ENCODE measurements at places on chromosomes 5 and 9. TPM values are rescaled to one million over a fixed set of nuclear protein-coding genes. Genes with fewer than 3 reads are reported as not detected.
A peak's percentile ranks its signal among the peaks of the same experiment; 100 is the strongest.

- no peak for DNase-seq
These were observed 6.6 kb downstream of the CDC14B start for GRCh38 chr9:96612966-96613589.

C6 gene
- not detected for total RNA-seq

- no peak for DNase-seq
These were observed 23.9 kb downstream of the MLLT3 start for GRCh38 chr9:20598367-20598766.

- peak; percentile 83 for DNase-seq
These were observed 67.1 kb downstream of the KLF4 start for GRCh38 chr9:107422189-107423185.

DNA sequence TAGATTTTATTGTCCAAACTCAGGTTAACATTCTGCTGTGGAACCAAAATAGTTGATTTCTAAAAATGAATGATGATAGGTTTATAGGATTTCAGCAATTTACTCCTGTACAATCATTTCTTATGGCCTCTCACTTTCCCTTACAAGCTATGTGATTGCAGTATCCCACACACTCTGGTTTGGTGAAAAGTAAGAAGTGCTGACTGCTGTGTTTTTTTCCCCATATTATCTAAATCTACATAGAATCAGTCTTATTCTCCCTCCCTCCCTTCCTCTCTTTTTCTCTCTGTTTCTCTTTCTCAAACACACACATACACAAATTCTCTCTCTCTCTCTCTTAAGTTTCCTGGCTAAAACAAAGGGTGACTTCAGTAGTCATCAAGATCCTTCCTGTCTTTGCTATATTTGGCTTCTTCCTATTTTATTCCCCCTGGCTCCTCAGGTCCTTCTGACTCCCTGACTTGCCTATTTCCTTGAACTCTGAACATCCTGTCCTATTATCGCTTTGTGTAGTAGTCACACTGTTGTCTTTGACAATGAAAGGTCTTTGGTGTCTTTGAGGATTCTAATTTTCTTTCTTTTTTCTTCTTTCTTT, 55.9 kb upstream of the HAPLN1 start:
- no peak for DNase-seq

GRCh38 chr5:154754460-154755360, 467 bp upstream of the LARP1 start:
- DNase-seq, result peak; percentile 99

DNA sequence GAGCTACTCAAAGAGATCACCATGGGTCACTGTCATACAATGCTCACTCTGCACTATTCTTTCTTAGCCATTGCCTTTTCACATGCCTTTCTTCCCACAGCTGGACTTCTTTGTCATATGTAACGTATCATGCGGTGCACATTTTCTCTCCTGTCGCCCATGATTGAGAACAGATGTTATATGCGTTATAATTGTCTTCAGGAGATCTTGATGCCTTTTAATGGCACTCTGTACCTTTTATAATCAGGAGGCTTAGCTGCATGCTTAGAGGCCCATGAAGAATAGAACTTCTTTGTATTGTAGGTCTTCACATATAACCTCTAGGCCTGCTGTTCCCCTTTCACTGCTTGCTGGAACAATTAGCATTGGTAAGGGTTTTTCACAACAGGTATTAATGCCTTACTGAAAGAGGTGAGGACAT, 436.1 kb downstream of the CDH10 start:
- no peak for DNase-seq

ZNF622 gene
- 30.4 TPM for total RNA-seq

DNA sequence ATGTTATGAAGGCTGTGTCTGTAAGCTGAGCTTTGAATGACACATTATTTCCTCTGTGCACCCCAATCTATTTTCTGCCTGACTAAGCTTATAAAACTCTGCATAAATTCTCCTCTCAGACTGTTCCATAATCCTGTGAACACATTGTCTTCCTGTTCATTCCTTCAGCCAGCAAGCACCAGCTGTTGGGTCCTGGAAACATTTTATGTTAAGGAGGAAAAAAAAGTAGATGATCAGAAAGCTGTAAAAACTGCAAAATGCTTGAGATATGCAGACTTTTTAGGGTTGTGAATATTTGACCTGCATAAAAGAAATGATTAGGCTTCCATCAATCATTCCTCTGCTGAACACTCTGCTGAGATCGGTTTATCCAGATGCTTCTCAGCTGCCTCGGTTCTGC, 1246.0 kb upstream of the DMAC1 start:
- DNase-seq, result no peak

- no peak for DNase-seq
These were observed 71.3 kb downstream of the NDFIP1 start for GRCh38 chr5:142179776-142180387.

All from NCI-H460 (cell line).